ENCODE measurements at places on chromosomes 13 and 19. TPM values are rescaled to one million over a fixed set of nuclear protein-coding genes. Genes with fewer than 3 reads are reported as not detected.

DNA sequence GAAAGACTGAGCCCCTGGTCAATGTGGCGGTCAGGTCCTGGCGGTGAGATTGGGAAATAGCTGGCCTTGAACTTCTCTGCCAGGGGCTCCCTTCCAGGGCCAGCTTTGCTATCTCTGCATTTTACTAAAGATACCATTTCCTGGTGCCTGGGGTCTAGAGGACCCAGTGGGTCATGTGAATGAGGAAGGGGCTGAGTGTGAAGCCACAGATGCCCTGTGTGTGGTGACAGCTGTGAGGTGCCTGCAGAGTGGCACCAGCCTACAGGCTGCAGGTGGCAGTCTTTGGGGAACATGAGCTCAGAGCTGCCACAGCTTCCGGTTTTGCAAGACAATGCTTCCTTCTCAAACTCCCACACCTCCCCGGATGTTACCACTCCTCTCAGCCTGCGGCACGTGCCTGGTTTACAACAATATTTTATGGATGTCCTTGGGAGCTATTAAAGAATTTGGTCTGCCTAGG, 5.2 kb upstream of the MLNR start:
- peak; percentile 71 for DNase-seq
- peaks cover 14% of the 10 kb centered on the region for H3K4me1 ChIP-seq
- peaks cover 22% of the 10 kb centered on the region for H3K27me3 ChIP-seq
- H3K4me3 ChIP-seq = no peak overlapping the region
- H3K27ac ChIP-seq = no peak overlapping the region
- H3K36me3 ChIP-seq = peaks cover 8% of the 10 kb centered on the region

KLK14 gene
- 0.89 TPM for total RNA-seq

C13orf42 gene
- total RNA-seq = not detected

GRCh38 chr19:2627319-2627829, 75.1 kb downstream of the GNG7 start:
- no peak overlapping the region for H3K4me3 ChIP-seq
- H3K27ac ChIP-seq = peak overlapping the region; percentile 80
- no peaks in the 10 kb centered on the region for H3K27me3 ChIP-seq
- H3K36me3 ChIP-seq = no peaks in the 10 kb centered on the region

C19orf33 gene
- 35.6 TPM for total RNA-seq

GRCh38 chr13:20425819-20426219, 99.8 kb downstream of the CRYL1 start:
- H3K36me3 ChIP-seq = peaks cover 7% of the 10 kb centered on the region
- no peak overlapping the region for H3K27ac ChIP-seq
- H3K4me1 ChIP-seq = no peaks in the 10 kb centered on the region
- H3K27me3 ChIP-seq = no peaks in the 10 kb centered on the region

DNA sequence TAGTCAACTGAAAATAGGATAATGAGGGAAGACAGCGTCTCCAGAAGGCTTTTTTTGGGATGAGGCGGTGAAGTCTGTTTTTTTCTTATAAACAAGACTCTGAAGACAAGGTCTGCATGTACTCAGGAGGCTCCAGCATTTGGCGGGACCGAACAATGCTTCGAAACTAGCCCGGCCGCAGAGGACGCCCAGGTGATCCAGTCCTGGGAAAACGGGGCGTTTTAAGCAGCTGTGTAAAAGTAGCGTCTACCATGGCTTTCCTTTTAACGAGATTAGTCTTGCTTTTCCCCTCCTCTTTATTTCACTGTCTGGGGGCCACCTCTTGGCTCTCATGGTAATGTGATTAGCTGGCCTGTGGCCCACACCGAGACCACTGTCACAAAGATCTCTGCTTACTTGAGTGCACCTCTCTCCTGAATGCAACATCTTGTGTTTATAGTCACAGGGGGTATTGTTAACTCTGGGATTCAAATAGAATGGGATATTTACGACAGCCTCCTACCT, 29.4 kb upstream of the GTF3A start:
- DNase-seq = no peak
- H3K27me3 ChIP-seq = no peaks in the 10 kb centered on the region
- H3K27ac ChIP-seq = no peak overlapping the region
- H3K4me1 ChIP-seq = no peaks in the 10 kb centered on the region

DNA sequence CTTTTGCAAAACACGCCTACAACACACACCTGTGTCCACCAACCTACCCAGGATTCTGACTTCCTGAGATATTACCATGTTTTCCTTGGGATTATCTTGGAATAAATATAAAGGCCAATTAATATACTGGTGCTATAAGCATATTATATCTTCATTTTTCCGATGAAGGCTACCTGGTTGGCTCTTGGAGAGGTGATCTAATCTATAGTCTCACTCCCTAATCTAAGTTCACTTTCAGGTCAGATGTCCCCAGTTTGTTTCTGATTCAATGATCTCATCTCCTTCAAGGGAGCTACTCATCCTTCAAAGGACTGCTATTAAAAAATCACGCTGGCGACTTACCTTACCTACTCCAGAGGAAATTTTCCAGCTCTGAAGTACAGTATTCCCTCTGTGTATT, 517.5 kb downstream of the KLF5 start:
- no peaks in the 10 kb centered on the region for H3K4me1 ChIP-seq
- no peaks in the 10 kb centered on the region for H3K36me3 ChIP-seq
- H3K27ac ChIP-seq = no peak overlapping the region
- H3K27me3 ChIP-seq = no peaks in the 10 kb centered on the region
- no peak for DNase-seq

CEACAM7 gene
- total RNA-seq = not detected

- no peak overlapping the region for H3K4me3 ChIP-seq
- H3K36me3 ChIP-seq = no peaks in the 10 kb centered on the region
- H3K27me3 ChIP-seq = no peaks in the 10 kb centered on the region
- H3K4me1 ChIP-seq = no peaks in the 10 kb centered on the region
- DNase-seq = no peak
These were observed 197.7 kb downstream of the ZNF737 start for GRCh38 chr19:20367811-20368294.

CYP2A7 gene
- total RNA-seq = 0.68 TPM

- peaks cover 77% of the 10 kb centered on the region for H3K27me3 ChIP-seq
- DNase-seq = peak; percentile 58
- no peak within 1 kb of the TSS for H3K27ac ChIP-seq
- peak within 1 kb of the TSS; percentile 50 for H3K4me3 ChIP-seq
These were observed at the start of gene FLT3 for GRCh38 chr13:28100150-28101121. Gene FLT3, minus strand, starts transcription at chr13:28100576. Its CDS starts 66 bp downstream, at chr13:28100510.

RNF17 gene
- not detected for total RNA-seq

KLF16 gene
- total RNA-seq = 22.2 TPM

GRCh38 chr19:53809518-53810186, 14.5 kb downstream of the NLRP12 start:
- DNase-seq = no peak
- no peak overlapping the region for H3K4me3 ChIP-seq
- no peak overlapping the region for H3K27ac ChIP-seq

GNA15 gene
- 24.2 TPM for total RNA-seq

CGB2 gene
- not detected for total RNA-seq

ZNF471 gene
- 7.6 TPM for total RNA-seq

DNA sequence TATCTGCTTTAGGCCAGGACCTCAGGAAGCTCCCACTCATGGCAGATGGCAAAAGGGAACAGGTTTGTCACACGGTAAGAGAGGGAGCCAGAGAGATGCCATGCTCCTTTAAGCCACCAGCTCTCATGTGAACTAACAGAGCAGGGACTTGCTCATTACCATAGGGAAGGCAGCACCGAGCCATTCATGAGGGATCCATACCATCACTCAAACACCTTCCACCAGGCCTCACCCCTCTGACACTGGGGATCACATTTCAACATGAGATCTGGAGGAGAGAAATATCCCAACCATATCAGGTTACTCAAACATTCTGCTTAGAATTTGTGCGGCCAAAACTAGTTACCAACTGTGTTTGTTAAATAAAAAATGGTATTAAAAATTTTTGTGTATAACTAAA, 427.0 kb downstream of the UQCRFS1 start:
- no peaks in the 10 kb centered on the region for H3K4me1 ChIP-seq
- no peaks in the 10 kb centered on the region for H3K36me3 ChIP-seq
- H3K4me3 ChIP-seq = no peak overlapping the region
- H3K27me3 ChIP-seq = no peaks in the 10 kb centered on the region

SHANK1 gene
- total RNA-seq = 0.71 TPM

DNA sequence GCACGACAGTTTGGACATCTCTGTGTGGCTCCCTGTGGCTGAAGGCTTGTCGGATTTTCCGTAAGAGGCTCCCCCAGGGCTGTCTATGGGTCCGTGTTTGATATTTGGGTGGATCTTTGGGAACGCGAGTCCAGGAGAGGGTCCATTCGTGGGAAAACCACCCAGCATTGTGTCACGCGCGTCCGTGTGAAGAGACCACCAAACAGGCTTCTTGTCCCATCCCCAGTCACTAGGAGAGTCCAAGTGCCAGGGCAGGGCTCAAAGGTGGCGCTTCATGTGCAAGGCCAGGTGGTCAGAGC, 2.4 kb downstream of the KLF1 start:
- H3K27me3 ChIP-seq = peaks cover 15% of the 10 kb centered on the region
- peak overlapping the region; percentile 54 for H3K4me3 ChIP-seq
- H3K4me1 ChIP-seq = peaks cover 37% of the 10 kb centered on the region
- no peaks in the 10 kb centered on the region for H3K36me3 ChIP-seq

DNA sequence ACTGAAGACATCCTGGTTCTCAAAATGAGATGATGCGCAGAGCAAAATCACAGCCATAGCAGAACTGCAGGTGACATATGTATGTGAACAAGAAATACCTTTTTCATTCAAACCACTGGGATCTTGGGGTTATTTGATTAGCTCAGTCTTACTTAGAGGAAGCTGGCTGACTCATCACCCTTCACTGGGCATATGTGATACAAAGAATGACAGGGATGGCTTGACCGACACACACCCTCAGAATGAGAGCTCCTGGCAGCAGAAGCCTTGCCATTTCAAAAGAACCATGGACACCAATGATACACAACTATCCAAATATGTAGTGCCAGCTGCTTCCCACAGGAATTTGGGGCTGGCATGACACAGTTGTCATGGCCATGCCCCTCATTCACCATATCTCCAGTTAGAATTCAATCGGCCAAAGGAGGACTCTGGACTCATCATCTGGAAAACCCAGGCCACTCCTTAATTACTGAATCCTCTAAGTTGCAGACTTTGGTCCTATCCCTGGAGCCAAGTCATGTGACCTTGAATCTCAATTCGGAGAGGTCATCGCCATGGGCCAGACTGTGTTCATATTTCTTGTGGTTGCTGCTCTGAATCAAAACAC, 115.8 kb downstream of the KATNAL1 start:
- no peak overlapping the region for H3K4me3 ChIP-seq
- DNase-seq = no peak
- no peaks in the 10 kb centered on the region for H3K36me3 ChIP-seq
- no peaks in the 10 kb centered on the region for H3K27me3 ChIP-seq
- no peaks in the 10 kb centered on the region for H3K4me1 ChIP-seq

DNA sequence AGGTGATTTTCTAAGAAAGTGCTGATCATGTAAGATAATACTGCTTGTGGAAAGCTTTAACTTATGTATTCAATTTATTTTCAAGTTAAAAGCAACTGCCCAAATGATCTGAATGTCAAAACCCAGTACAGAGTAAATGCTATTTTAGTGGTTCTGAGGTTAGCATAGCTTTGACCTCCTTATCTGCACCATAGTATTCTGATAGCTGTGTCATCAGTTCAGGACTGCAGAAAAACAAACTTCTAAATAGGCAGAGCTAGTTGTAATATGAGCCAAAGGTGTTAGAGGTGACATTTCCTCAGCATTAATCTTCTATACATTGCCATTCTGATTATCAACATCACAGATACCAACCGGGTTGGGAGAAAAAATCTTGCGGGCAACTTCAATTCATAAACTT, 758.7 kb downstream of the SLITRK5 start:
- no peak overlapping the region for H3K4me3 ChIP-seq
- H3K27ac ChIP-seq = no peak overlapping the region
- no peak for DNase-seq
- no peaks in the 10 kb centered on the region for H3K36me3 ChIP-seq
- no peaks in the 10 kb centered on the region for H3K27me3 ChIP-seq

GRCh38 chr19:42126574-42126973, 5.7 kb downstream of the POU2F2 start:
- H3K27ac ChIP-seq = no peak overlapping the region
- H3K4me3 ChIP-seq = no peak overlapping the region

DNA sequence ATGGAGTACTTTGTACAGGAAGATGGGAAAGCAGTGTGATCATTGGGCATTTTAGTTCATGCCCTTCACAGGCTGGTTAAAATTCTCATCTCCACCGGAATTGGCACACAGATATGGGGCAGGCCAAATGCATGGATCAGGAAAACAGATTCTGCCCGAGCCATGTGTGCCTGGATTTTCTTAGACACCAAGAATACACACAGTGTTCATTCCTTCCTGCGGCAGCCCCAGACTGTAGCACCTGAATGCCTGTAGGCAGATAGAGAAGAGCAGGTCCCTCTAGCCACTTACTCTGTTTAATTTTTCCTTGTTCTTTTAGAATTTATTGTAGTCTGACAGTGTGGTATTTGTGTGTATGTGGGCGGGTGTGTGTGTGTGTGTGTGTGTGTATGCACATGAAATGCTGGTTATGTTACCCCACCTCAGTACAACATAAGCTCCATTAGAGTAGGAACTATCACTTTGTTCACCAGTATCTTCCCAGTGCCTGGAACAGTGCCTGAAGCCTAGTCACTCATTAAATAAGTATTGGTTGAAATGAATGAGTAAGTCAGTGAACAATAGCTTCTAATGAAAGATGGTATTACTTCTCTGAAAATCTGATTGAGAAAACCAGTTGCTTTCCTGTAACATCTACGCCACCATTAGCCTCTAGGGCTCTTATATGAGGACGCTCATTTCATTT, 41.7 kb downstream of the FRY start:
- no peak overlapping the region for H3K27ac ChIP-seq
- H3K36me3 ChIP-seq = no peaks in the 10 kb centered on the region
- H3K4me3 ChIP-seq = no peak overlapping the region
- no peak for DNase-seq
- H3K4me1 ChIP-seq = no peaks in the 10 kb centered on the region
- H3K27me3 ChIP-seq = no peaks in the 10 kb centered on the region

- H3K36me3 ChIP-seq = no peaks in the 10 kb centered on the region
- no peaks in the 10 kb centered on the region for H3K27me3 ChIP-seq
- no peak overlapping the region for H3K27ac ChIP-seq
- no peak overlapping the region for H3K4me3 ChIP-seq
These were observed 274.9 kb downstream of the SPRY2 start for GRCh38 chr13:80065996-80066395.

GRCh38 chr13:32840989-32841713, 175.1 kb upstream of the KL start:
- no peaks in the 10 kb centered on the region for H3K27me3 ChIP-seq
- no peak for DNase-seq
- H3K36me3 ChIP-seq = no peaks in the 10 kb centered on the region
- H3K4me1 ChIP-seq = peaks cover 16% of the 10 kb centered on the region
- no peak overlapping the region for H3K27ac ChIP-seq
- H3K4me3 ChIP-seq = no peak overlapping the region

OR10H3 gene
- not detected for total RNA-seq

AP1M2 gene
- 36.9 TPM for total RNA-seq

GRCh38 chr19:7582446-7582845, 13.2 kb upstream of the CAMSAP3 start:
- H3K27ac ChIP-seq = no peak overlapping the region
- H3K4me3 ChIP-seq = no peak overlapping the region
- no peaks in the 10 kb centered on the region for H3K4me1 ChIP-seq
- DNase-seq = no peak
- no peaks in the 10 kb centered on the region for H3K27me3 ChIP-seq
